Stimulated activated CD8-positive, alpha-beta memory T cell treated with anti-CD3 and anti-CD28 coated beads, Interleukin-4, amount 100 ng/mL, for 4 hours (primary cell): ENCODE measurements at places on chromosomes 3 and 15.

- no peak for DNase-seq
These were observed 9.3 kb downstream of the RFTN1 start for GRCh38 chr3:16504242-16504641.

DNA sequence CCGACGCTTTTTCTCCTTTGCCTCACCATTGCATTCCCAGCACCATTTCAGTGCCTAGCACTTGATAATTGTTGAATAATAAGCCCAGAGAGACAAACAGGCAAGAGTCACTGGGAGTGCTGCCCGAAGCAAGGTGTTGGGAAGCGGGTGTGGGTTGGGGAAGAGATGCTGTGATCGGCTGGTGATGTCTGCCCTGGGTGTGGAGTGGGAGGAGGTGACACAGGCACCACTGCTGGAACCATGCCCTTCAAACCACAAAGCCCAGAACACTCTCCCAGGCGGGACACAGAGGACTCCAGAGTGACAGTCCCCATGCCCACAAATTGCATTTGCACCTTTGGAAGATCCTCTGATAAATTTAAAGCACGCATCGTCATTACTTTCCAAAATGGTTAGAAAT is 148.2 kb downstream of the CHSY1 start:
- no peak for DNase-seq

DNA sequence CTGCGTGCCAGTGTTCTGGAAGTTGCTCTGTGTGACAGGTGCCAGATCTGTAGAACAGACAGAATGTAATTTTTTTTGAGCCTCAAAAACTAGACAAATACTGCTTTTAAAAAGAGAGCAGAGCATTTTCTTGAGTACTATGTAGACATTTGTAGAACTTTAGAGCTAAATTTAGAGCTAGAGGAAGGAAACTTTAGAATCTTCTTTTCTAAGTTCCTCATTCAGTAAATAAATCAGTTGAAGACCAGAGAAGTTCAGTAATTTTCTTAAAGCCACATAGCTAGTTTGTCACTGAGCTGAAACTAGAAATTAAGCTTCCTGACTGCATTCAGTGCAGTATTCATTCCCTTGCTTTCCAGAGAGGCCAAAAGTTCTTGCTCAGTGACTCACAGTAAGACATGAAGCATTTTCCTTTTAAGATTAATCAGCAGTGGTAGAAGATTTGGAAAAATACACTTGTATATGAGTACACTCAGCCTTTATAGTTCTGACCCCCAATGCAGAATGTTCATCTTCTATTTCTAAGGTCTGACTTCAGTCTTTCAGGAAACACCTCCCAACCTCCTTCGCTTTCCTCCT is 83.6 kb upstream of the TSEN2 start:
- DNase-seq: no peak

DNA sequence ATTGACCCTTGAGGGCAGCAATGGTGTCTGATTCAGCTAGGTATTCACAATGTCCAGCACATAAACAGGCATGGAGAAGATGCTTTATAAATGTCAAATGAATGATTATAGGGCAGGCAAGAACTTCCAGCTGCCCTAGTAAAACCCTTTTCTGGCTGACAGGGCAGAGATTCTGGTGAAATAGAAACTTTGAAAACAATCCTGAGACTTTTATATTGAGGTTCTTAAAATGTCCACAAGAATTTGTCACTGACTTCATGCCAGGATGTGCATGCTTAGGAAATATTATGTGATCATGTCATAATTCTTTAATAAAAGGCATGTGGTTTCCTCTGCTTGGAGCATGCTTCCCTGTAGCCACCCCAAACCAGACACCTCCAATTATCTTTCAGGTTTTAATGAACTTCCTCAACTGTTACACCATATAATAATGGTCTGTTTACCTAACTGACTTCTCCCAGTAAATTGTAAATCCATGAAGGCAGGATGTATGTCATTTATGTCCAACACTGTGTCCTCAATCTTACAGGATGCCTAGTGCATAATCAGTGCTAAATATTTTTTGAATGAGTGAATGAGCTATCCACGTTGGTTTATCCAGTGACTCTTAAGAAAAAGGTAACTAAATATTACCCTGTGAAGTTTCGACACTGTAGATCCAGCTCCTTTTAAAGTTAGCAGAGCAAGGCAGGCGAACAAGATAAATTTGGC is 43.4 kb upstream of the CLRN1 start:
- no peak for DNase-seq

GRCh38 chr3:191873736-191874135 is 412.8 kb downstream of the PYDC2 start:
- DNase-seq: no peak

- DNase-seq: no peak
These were observed 17.0 kb downstream of the PRKAR2A start for GRCh38 chr3:48830715-48831114.
